ENCODE measurements at places on chromosomes 1 and 21. TPM values are rescaled to one million over a fixed set of nuclear protein-coding genes. Genes with fewer than 3 reads are reported as not detected.

The CFHR1 gene
- total RNA-seq = 0.17 TPM

The C1orf167 gene
- total RNA-seq = not detected

The ARTN gene
- total RNA-seq = 0.10 TPM

The NKAIN1 gene
- 1.1 TPM for total RNA-seq

The C1orf53 gene
- 5.1 TPM for total RNA-seq

The CYP4B1 gene
- not detected for total RNA-seq

Measured in A549 treated with dexamethasone at 1 μM for 4 hours (cell line).